ENCODE measurements at places on chromosomes 7 and 10. TPM values are rescaled to one million over a fixed set of nuclear protein-coding genes. Genes with fewer than 3 reads are reported as not detected.
A peak's percentile ranks its signal among the peaks of the same experiment; 100 is the strongest.

AVPI1 gene
- 0.66 TPM for total RNA-seq

DNA sequence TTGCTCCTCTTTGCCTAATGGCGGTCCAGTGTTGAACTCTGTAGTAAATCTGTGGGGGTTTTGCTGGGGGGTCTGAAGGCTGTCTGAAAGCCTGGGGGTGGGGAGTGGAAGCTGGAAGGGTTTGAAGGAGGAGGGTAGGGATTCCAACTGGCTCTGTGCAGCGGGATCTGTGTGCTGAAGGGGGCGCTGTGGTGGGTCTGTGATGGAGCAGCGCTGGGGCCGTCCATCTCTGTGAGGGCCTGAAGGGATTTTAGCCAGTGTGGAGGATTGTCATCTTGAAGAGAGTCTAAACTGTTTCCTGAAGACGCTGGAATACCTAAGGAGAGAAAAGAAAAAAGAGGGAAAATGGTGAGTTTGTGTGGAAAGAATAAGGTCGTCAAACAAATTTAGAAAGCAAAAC lies 129.2 kb downstream of the STRA8 start:
- DNase-seq, result no peak

GRCh38 chr10:119320981-119321380 lies 113.6 kb downstream of the GRK5 start:
- no peak for DNase-seq

DNA sequence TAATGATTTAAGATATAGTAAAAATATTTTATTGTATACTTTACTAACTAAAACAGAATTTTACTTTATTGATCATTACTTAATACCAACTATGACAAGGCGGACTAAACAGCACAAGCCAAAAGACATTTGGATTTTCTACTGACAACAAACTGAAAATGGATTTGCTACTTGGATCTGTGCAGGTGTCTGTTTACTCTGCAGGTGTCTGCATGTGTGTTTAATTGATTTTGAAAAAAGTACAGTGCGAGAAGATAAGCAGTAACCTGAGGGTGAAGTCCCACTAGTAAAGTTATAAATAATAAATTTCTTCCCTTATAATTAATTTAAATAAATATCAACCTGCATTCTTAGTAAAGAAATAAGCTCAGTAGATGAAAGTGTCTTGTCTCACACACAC lies 696.8 kb upstream of the MBL2 start:
- DNase-seq, result no peak

DNA sequence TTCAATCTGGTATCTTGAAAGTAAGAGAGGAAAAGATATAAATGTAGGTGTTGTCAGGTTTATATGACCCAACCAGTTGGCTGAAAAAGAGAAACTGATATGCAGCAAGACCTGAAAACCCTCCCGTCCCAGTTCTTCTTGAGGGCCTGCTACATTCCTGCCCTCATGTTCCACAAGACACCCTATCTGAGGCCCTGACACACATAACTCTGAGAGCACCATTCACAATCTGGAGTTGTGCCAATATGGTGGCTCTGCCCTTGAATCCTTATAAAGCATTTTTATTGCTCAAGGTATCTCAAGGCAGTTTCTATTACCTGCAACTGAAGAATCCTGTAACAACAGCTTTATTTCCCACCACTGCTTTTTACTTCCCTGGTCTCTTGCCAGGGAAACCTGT lies 17.0 kb downstream of the XPNPEP1 start:
- no peak for DNase-seq

- DNase-seq, result no peak
Observed at GRCh38 chr10:112202561-112203241, 19.1 kb upstream of the GPAM start.

GRCh38 chr7:69049326-69049725 lies 548.9 kb upstream of the AUTS2 start:
- no peak for DNase-seq

DNA sequence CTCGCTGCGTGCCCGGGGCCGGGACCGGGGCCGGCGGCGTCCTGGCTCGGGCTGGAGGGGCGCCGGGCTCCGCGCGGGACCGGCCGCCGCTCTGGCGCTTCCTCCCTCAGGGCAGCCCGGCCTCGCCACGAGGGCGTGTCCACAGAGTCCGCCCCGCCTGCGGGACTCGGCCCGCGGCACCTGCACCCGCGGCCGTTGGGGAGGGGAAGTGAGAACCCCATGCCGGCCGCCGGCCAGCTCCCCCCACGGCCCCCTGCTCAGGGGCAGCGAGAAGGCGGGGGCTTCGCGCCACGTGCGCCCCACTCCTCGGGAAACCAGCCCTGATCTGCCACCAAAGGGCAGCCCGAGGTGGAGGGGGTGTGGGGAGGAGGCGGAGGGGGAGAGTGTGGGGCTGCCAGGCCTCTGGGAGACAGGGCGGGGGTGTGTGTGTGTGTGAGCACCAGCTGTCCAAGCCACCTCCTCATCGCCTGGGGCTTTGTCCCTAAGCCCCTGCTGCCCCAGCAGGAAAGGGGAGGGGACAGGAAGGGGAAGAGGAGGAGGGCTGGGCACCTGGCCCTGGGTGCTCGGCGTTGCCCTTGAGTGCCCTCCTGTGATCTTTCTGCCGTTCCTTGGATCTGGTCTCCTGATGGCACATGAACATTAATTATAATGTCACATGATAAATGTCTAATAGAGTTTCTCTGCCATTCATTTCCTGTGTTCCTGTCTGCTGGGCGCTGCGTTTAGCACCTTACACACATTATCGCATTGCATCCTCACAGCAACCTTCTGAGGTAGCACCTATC lies at the start of gene PIK3AP1:
Gene PIK3AP1, minus strand, starts transcription at position 93 of the 785 bp plus-strand sequence. CDS start 120 bp downstream, outside the sequence.
- DNase-seq, result peak; percentile 36

GRCh38 chr7:29287366-29287765 lies 92.8 kb downstream of the CHN2 start:
- no peak for DNase-seq

DNA sequence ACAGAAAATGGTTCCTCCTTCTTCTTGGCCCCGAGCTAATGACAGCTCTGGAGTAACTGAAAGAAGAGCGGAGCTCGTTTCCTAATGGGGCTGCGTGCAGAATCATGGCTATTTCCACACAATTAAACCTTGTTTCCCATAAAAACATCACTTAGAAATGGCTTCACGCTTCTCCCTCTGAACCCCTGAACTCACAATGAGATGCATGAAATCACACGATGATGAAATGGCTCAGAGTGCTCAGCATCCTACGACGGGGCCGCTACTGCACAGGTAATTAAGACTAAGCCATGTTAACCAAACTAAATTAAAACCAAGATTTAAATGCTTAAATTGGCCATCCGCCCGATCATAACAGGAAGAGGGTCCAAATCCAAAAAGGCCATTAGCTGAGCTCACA lies 80.0 kb upstream of the DNAAF5 start:
- no peak for DNase-seq

- DNase-seq, result no peak
Observed at GRCh38 chr10:31683682-31684081, 244.9 kb downstream of the ARHGAP12 start.

DNA sequence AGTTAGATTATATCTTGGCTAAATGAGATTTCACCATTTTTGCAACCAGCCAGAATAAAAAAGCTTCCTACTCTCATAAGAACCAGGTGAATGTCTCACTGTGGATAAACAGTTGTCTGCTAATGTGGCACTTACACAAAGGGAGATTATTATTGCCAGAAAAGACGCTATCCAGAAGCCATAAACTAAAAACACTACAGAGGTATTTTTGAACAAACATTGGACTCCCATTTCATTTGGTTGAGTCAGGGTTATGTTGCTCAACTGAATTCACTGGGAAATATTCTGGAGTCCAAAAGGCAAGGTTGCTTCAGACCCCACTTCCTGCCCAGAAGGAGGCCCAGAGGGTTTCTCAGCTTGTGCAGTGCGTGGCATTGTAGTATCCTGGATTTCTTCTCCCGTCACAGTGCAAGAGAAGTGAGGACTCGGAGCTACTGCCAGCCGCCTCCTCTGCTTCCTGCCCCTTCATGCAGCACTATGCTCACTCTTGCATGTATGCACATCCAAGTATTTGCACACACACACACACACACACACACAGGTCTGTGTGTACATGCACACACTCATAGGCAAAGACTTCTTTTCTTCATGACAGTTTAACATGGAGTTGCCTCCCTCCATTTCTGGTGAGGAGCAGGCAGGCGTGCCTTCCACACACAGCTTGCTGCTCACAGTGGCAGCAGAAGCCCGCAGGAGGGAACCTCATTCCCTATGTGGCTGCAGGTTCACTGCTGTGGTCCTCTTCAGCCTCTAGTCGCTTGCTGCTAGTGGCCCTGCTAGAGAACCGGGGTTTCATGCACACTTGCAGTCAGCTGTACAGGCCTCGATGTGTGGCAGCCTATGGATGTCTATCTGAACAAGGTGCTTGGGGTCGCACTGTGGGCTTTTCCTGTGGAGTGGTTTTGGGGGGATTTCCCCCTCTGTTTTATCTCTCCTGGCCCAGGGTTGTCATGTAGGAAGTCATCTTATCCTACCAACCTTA lies 10.1 kb downstream of the DENND10 start:
- DNase-seq, result no peak

DNA sequence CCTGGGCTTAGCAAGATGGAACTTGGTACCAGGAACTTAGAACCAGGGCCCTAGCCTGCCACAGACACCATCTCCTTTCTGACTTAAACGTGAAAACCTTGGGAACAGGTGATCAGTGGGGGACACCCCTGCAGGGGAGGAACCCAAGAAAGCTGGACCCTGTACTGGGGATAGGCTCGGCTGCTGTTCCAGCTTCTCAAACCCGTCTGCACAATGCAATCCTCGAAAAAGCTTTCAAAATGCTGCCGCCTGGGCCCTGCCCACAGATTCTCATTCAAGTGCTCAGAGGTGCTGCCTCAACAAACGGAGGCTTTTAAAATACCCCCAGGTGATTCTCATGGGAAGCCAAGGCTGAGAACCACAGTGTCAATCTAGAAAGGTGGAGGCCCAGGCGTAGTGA lies 169.7 kb downstream of the ARHGAP21 start:
- DNase-seq, result no peak

DNA sequence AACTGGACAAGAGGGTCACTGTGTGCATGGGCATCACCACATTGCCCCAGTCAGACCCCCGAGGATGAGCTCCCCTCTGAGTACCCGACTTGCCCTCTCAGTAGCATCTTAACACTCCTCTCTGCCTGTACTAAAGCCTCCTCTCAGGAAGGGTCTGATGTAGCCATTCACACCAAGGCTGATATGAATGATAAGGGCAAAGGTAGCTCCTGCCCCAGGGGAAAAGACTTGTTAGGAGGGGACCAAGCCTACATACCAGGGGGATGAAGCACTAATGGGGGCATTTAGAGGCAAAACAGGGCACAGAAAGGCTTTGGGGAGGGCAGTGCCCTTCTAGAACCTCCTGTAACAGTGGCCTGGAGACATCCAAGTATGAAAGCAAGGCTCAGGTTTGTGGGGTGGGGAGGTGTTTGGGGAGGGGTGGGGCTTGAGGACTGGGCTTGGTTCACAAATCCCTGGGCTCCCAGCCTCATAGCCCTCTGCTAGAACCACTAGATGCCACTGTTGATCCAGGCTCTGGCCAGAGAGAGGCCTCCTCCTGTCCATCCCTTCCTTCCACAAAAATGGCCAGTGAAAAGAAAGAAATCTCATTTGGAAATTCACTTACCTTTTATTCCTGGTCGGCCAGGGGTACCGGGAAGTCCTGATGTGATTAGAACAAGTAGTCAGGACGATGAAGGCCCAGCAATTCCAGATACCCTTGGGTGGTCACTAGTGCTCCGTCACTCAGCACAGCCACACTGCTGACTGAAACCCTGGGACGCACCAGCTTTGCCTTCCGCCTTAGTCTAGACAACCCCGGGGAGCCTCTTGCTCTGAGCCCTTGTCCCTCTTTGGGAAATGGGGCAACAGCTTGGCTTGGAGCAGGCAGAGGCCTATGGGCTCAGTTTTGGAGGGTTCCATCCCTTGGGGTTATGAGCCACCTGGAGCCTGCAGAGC lies 40.3 kb downstream of the COL17A1 start:
- DNase-seq, result no peak

DNA sequence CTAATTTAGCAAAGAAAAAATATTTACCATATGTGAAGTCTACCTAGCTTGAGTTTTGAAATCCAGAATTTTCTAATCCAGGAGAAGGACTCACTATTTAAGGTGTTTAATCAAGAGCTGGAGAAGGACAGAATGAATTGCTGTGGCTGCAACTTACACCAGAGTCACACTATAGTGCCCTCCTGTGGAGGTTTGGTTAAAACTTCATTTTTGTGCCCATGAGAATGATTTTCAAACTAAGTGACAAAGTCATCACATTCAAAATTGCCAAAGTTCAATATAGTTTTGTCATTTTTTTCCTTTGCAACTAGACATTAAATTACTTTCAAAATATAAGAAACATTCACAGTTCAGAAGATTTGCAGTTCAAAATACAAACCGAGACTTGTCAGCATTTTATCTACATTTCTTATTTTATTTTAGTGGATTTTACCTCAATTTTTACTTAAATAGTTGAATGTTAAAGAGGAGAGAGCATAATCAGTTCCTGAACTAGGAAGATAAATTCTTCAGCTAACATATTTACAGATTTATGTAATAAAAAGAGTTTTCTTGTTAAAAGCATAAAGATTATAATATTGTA lies 70.7 kb downstream of the CABCOCO1 start:
- no peak for DNase-seq

DNA sequence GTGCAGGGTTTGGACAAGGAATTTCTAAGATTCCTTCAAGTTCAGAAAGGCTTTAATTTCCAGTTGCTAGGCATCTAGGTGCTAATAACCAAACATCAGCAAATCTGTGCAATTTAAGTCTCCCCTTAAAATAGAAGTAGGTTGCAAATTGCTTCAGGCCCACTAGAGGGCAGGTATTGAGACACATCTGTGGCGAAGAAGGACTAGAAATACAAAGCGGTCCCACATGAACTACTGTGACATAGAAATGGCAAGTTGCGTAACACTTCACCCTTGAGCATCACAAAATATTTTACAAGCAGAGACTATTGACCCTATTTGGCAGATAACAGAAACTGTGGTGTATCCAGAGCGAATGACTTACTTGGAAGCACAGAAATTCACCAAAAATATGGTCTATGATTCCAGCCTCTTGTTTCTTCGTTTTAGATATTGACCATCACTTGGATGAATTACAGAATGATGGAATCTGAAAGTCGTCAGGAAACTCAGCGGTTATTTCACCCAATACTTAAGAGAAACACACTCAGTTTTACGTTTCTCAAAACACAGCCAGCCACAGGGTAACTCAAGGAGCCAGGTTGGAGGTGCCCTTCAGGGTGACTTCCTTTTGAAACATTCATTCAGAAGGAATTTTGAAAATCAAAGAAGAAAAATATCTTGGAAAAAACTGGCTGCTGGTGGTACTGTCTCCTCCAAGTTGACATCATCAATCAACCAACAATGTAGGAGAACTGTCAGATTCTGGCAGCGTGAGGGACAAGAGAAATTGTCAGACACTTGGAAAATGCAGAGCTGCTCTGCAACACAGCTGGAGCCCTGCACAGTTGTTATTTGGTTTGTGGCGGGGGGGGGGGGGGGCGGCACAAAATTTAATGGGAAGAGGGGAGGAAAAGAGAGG lies 256.3 kb upstream of the MINDY3 start:
- no peak for DNase-seq
